NCI-H2081 treated with DMSO at 0.1 percent for 48 hours (cell line): ENCODE measurements at places on chromosomes 1 and 21.
A peak's percentile ranks its signal among the peaks of the same experiment; 100 is the strongest.

DNA sequence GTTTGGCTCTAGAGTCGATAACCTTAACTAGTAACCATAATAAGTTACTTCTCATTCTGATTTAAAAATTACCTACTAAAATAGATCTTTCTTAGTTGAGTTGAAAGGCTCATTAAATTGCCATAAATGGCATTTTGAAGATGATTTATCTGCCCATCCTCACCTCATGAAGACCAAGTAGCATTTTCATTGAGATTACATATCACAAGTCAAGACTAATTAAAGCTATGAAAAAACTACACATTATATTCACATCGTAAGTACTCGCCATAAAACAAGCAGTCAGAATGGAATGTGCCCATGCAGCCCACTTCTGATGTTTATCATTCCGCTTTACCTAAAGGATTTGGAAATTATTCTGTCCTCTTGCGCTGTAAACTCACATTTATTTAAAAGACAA, 212.0 kb downstream of the COL11A1 start:
- no peak for DNase-seq

GRCh38 chr1:185856482-185856881, 122.3 kb downstream of the HMCN1 start:
- DNase-seq: no peak

DNA sequence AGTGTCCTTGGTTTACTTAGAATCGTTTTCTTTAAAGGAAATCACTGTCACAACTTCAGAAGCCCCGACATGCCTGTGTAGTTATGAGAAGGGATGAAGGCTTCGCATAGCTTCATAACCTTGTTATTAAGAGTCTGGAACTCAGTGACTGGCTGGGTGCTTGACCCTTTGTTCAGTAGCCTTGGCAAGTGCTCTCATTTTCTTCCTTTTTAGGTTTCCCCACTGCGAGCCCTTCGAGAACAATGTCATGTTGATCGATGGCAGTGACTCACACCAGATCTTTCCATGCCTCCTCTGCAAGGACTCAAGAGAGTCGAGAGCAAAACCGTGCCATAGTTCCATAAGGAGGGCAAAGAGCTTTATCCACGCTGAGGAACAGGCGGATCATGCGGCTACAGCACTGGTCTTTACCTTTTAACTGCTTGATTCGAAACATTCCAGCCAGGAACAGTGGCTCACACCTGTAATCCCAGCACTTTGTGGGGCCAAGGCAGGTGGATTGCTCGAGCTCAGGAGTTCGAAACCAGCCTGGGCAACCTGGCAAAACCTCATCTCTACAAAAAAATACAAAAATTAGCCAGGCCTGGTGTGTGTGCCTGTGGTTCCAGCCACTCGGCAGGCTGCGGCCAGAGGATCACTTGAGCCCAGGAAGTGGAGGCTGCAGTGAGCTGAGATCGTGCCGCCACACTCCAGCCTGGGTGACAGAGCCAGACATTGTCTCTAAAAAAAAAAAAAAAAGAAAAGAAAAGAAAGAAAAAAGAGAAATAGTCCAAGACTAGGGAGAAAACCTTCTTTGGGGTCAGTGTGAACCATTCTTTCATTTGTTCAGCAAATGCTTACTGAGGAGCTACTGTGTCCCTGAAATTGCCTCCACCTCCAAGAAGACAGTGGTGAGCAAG, 95.4 kb upstream of the ERRFI1 start:
- DNase-seq: no peak

DNA sequence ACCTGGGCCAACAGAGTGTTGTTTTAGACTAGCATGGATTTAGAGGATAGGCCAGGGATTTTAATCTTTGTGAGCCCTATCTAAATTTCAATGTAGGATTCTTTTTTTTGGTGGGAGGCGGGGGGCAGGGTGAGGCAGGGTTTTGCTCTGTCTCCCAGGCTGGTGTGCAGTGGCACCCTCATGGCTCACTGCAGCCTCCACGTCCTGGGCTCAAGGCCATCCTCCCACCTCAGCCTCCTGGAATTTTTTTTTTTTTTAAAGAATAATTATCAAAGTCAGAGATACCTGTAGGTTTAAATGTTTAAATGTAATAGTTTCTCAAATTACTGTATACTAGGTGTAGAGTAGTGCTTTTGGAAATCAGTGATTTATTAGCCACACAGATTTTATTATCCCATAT, 3.4 kb upstream of the MPC2 start:
- DNase-seq: no peak

- DNase-seq: no peak
These were observed 4.3 kb downstream of the HSF2BP start for GRCh38 chr21:43654806-43655489.

DNA sequence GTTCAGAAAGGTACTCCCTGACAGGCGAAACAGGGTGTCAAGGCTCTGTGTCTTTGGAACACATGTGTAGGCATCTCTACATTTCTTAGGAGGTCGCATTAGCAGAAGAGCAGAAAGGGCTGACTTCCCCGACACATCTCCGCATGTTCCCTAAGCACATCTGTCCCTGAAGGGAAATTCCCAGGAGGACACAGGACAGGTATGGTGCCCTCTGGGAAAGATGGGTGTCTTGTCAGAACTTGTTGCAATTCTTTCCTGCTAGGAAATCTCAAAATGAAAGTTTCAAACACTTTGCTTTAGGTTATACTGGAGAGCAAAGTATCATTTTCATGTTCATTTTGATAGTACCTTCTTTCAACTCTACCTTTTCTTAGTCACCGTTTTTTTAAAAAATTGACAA, 2.0 kb downstream of the DSCAM start:
- no peak for DNase-seq

- peak; percentile 50 for DNase-seq
These were observed 7.6 kb upstream of the IL22RA1 start for GRCh38 chr1:24150234-24151174.

GRCh38 chr1:38534473-38534823, 325.1 kb downstream of the RRAGC start:
- DNase-seq: no peak

- DNase-seq: no peak
These were observed 12.4 kb downstream of the LAMC2 start for GRCh38 chr1:183198463-183198862.

DNA sequence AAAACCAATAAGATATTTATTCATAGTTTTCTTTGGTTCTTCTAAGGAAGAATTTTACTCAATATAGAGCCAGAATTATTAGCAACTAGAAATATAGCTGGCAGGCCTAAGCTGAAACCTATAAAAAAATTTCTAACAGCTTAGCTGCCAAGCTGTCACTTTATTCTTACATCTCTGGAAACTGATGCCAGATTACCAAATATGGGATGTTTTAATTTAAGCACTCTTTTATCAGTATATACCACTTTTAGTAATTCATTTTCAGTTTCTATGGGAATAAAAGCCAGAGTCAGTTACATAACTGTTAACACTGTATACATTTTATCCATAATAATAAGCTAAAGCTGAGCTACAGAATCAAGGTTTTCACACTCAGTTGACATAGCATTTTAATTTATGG, 68.7 kb upstream of the MPC2 start:
- DNase-seq: no peak

- no peak for DNase-seq
These were observed 16.3 kb upstream of the DNAJC6 start for GRCh38 chr1:65292861-65293593.

GRCh38 chr1:115531631-115532264, 110.0 kb upstream of the VANGL1 start:
- DNase-seq: no peak

DNA sequence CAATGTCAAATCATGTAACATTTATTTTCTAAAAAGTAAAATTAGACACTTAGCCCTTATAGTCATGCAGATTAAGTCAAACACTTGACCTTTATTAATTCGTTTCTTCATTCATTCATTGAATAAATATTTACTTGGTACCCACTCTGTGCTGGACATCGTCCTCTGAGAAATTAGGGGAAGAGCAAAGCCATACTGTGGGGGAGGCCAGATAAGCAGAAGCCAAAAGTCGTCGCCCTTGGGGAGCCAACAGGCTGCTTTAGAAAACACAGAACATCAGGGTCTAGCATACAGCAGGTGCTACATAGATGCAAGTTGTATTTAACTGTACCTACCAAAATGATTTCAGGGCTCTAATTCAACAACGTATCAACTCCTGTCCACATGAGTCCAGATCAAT, 66.1 kb upstream of the PROX1 start:
- DNase-seq: no peak

DNA sequence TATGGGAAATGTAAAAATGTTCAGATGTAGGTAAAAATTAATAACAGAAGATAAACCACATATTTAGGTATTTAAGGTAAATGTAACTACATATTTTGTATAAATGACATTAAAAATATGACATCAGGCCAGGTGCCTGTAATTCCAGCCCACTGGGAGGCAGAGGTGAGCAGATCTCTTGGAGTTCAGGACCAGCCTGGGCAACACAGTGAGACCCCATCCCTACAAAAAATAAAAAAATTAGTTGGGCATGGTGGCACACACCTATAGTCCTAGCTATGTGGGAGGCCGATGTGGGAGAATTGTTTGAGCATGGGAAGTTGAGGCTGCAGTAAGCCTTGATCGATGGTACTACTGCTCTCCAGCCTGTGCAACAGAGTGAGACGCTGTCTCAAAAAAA, 216.5 kb downstream of the SPATA17 start:
- no peak for DNase-seq

- no peak for DNase-seq
These were observed 35.3 kb upstream of the NGF start for GRCh38 chr1:115373305-115373704.

DNA sequence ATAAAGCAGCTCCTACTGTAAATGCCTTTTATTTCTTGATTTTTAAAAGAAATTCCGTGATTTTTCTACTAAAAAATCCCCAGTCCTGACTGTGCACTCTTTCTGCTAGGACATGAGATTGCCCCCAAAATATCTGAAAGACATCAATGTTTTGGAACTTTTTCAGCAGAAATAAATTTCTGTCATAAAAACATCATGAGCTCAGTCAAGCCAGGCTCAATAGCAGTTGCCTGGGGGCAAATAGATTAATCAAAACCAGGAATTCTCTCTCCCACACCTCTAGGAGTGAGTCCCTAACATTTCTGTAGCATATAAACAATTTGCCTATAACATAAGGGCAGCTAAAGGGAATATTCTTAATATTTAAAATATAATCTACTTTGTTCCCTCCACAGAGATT, 654.1 kb downstream of the PTPRC start:
- no peak for DNase-seq

- DNase-seq: no peak
These were observed 99.8 kb upstream of the C1orf105 start for GRCh38 chr1:172320733-172321132.

GRCh38 chr1:220300442-220301121, 28.3 kb upstream of the RAB3GAP2 start:
- no peak for DNase-seq

- no peak for DNase-seq
These were observed 7.6 kb downstream of the CNR2 start for GRCh38 chr1:23905461-23906025.

GRCh38 chr21:45039317-45040156, 34.8 kb upstream of the ADARB1 start:
- DNase-seq: no peak

GRCh38 chr1:19813643-19813960, 1.5 kb downstream of the RNF186 start:
- no peak for DNase-seq

GRCh38 chr1:143699731-143700130, 272.1 kb downstream of the FAM72C start:
- no peak for DNase-seq

DNA sequence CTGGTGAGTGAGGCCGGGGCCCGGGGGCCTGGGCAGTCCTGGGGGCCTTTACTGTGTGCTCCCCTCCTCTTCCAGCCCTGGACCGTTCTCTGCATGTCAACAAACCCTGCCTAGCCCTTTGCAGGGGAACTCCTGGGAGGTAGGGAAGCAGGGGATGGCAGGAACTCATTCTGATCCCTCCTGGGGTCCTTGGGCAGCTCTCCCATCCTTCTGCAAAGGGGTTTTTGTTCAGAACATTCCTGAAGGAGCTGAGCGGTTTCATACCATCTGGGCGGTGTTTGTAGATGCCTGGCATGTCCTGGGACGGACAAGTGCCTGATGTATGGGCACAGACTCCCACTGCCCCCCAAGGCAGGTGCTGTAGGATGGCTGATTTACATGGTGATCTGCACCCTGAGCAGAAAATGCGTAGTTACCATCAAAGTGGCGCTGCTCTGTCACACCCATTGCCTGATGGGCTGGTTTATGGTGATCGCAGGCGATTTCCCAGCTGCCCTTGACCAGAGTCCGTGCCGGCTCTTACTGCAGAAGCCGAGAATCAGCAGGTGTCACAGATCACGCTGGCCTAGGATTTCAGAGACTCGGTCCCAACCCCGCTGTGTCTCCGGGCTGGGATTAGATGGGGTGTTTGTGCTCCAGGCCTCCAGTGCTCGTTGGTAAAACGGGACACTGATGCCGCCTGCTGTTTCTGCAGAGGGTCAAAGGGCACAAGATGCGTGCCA, 71.6 kb upstream of the TRAPPC10 start:
- DNase-seq: no peak

DNA sequence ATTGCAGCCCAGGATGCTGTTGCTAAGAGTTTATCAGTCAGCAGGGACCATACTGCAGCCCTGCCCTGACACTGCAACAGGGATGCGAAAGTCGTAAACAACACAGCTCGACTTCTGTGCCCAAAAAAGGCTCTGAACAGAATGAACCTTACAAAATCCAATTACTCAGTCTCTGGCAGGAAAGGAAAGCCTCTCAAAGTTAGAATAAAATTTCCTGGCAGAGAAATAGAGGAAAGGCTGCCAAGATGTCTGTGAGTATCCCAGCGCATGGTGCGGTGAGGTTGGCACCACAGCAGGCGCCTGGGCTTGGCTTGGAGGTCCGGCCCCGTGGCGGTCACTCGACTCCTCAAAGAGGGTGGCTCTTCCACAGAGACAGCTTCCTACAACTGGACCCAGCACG, 185.8 kb downstream of the PCP4 start:
- no peak for DNase-seq

GRCh38 chr1:166981589-166981988, 6.2 kb upstream of the ILDR2 start:
- DNase-seq: no peak

DNA sequence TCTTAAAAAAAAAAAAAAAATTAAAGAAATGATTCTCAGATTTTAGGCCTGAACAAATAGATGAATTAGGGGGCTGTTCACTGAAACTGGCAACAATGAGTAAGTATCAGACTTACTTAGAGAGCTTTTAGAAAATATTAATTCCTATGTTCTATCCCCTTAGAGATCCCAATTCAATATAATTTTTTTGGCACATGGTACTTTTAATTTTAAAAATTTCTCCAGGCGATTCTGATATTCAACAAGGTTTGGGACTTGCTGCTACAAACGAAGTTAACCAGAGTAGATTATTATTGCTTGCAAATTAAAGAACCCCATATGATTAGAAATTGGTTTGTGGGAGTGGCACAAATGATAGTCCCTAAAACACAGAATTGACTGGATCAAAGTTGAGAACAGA, 11.4 kb downstream of the SCMH1 start:
- DNase-seq: no peak

GRCh38 chr21:41709965-41710822, 56.7 kb downstream of the RIPK4 start:
- no peak for DNase-seq
